ENCODE measurements at places on chromosomes 13 and 19.
A peak's percentile ranks its signal among the peaks of the same experiment; 100 is the strongest.

DNA sequence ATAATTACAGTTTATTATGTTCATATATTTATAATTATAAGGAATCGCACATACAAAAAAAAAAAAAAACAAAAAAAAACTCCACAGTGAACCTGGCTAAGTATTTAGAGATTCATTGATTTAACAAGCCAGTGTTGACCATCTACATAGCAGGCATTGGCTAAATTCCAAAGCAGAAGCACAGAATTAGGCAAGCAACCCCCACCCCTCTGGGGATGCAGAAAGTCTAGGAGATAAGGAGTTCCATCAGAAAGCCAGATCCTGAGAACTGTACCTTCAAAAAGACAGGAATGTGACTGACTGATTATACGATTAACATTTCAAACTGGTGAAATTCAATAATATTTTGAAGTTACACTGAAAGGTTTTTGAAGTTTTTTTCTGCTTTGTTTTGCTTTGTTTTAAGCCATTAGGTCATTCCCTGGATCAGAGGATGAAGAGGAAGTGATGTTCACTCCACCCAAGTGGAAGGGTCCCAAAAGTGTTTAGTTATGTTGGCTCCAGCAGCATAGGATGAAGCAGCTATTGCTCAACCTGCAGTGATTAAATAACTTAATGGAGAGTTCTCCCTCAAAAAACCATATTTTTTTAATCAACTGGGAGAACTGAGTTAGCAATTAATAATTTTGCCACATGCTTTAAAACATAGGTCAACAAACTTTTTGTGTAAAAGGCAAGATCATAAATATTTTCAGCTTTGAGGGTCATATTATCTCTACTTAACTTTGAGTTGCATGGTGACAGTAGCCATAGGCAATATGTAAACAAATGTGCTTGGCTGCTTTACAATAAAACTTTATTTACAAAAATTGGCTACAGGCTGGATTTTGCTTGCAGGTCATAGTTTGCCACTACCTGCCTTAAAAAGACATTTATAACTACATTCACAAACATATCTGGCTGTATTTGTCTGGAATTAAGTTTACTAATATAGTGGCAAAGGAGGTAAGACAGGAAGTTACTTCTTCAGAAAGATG is 49.6 kb downstream of the DOCK9 start:
- peak; percentile 66 for DNase-seq

DNA sequence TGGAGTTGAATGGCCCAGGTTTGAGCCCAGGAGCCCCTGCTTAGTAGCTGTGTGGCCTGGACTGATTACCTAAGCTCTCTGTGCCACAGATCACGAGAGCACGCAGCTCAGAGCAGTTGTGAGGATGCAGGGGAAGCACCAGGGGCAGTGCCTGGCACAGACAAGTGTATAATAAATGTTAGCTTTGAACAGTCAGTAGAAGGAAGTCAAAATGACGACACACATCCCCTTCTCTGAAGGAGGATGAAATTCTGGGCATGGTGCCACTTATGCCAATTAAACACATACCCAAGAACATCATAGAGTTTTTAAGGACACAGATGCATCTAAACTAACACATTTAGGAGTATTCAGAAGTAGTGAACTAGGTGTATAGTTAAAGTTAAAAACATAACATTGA is 24.9 kb upstream of the SIGLEC11 start:
- no peak for DNase-seq

GRCh38 chr19:57813919-57814504 is 701 bp downstream of the ZNF552 start:
- DNase-seq, result no peak

- no peak for DNase-seq
Observed at GRCh38 chr13:19607523-19608078, 25.9 kb upstream of the MPHOSPH8 start.

GRCh38 chr13:66675620-66676019 is 554.5 kb downstream of the PCDH9 start:
- no peak for DNase-seq

DNA sequence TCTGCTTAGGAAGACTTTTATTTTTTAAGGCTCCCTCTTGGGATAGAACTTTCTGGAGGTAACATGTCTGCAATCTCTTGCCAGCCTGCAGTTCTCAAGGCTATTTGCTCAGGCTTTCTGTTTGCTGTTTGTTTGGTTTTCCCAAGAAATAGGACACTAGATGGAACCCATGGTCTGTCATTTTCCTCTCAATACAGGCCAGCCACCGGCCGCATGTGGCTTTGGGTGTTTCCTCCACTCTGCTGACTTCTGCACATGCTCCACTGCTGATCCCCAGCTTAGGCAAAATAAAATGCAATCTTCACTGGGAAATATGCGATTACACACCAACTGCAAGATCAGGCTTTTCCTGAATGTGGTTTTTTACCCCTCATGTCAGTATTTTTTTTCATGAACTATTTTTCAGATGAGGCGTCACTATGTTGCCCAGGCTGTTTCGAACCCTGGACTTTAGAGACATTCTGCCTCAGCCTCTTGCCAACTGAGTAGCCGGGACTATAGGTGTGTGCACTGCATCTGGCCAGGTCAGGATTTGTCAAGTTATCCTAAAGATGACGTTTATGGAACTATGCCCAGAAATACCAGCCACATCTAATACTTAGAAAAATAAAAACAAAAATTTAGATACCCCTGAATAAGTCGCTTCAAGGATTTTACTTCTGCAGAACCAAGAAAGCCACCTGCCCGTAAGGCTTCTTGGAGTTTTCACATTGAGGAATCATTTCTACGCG is 94.3 kb upstream of the PABPC3 start:
- DNase-seq, result no peak

GRCh38 chr13:110872034-110872767 is 42.7 kb downstream of the ANKRD10 start:
- DNase-seq, result no peak
